ENCODE measurements at places on chromosomes 6 and 20. TPM values are rescaled to one million over a fixed set of nuclear protein-coding genes. Genes with fewer than 3 reads are reported as not detected.

- H3K27ac ChIP-seq = no peak overlapping the region
- H3K36me3 ChIP-seq = no peaks in the 10 kb centered on the region
Observed at GRCh38 chr20:25499855-25500434, 85.4 kb downstream of the NINL start.

GRCh38 chr6:117992856-117993255, 85.8 kb downstream of the SLC35F1 start:
- H3K4me3 ChIP-seq = no peak overlapping the region
- DNase-seq = no peak
- H3K27ac ChIP-seq = no peak overlapping the region
- H3K4me1 ChIP-seq = no peaks in the 10 kb centered on the region

DNA sequence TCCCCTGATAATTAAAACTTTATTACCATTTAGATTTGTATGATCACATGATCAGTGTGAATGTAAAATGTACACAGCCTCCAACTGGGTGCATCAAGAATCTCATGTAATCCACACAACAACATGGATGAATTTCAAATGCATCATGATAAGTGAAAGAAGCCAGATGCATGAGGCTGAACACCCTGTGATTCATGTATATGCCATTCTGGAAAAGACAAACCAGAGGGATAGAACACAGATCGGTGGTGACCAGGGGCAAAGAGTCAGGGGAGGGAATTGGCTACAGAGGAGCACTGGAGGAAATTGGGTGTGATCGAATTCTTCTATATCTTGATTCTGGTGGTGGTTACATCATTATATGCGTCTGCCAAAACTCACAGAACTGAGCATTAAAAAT, 170.7 kb upstream of the SLC24A3 start:
- H3K27me3 ChIP-seq = no peaks in the 10 kb centered on the region
- no peaks in the 10 kb centered on the region for H3K4me1 ChIP-seq
- no peak for DNase-seq
- H3K36me3 ChIP-seq = no peaks in the 10 kb centered on the region

DNA sequence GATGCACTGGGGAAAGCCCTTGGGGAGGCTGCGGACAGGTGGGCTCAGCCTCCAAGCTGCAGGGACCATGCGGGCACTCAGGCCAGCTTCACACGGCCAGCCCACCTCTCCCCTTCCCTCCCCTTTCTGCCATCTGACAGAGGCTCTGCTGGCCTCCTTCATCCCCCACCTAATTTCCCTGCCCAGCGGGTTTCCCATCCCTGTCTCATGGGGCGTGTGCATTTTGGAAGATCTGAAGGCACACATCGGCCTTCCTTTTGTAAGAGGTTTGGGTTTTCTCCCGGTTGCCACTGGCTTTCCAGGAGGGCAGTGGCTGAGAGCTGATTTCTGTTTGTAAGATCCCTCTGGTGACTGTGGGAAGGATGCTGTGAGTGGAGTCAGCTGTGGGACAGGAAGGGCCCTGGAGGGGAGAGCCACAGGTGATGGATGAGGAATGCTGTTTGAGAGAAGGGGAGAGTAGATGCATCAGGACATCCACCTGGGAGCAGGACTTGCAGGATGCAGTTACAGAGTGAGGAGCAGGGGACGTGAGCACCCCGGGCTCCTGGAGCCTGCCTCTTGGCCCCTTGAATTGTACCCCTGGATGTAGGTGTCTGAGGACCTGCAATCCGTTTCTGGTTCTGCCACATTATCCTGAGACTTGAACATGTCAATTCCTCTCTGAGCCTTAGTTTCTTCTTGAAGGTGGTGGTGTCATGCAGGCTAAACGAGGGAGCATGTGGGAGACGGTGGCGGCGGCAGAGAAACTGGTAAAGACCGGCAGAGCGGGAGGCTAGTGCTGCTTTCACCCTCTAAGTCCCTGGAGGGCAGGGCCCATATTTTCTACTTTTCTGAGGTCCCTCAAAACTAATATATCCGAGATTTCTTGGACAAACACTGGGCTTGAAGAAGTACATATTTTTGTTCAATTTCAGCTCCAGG, 5.9 kb upstream of the TUBB1 start:
- no peak for DNase-seq
- no peaks in the 10 kb centered on the region for H3K27me3 ChIP-seq
- H3K27ac ChIP-seq = no peak overlapping the region
- no peak overlapping the region for H3K4me3 ChIP-seq

DNA sequence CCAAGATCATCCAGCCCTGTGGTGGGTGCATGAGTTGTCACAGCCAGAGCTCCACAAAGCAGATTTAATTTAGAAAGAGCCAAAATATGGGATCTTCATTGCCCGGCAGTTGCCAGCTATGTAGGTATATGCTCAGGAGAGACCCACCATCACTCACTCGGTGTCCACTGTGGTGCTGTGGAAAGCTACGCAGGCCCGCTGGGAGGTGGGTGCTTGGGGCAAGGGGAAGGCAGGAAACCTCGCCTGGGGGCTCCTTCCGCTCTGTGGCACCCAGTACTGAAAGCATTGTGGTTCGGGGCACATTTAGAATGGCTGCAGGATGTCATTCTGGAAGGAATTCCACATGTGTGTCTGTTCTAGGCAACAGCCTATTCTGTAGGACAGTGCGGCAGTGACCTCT, 259.9 kb downstream of the TAF4 start:
- H3K36me3 ChIP-seq = no peaks in the 10 kb centered on the region
- H3K27me3 ChIP-seq = no peaks in the 10 kb centered on the region

GRCh38 chr20:20362774-20363433, 5.0 kb upstream of the INSM1 start:
- no peak overlapping the region for H3K4me3 ChIP-seq
- no peak for DNase-seq
- H3K27ac ChIP-seq = no peak overlapping the region

- no peaks in the 10 kb centered on the region for H3K36me3 ChIP-seq
- H3K4me1 ChIP-seq = no peaks in the 10 kb centered on the region
- no peak overlapping the region for H3K4me3 ChIP-seq
- no peak overlapping the region for H3K27ac ChIP-seq
Observed at GRCh38 chr20:49471397-49471796, 11.1 kb downstream of the KCNB1 start.

DNA sequence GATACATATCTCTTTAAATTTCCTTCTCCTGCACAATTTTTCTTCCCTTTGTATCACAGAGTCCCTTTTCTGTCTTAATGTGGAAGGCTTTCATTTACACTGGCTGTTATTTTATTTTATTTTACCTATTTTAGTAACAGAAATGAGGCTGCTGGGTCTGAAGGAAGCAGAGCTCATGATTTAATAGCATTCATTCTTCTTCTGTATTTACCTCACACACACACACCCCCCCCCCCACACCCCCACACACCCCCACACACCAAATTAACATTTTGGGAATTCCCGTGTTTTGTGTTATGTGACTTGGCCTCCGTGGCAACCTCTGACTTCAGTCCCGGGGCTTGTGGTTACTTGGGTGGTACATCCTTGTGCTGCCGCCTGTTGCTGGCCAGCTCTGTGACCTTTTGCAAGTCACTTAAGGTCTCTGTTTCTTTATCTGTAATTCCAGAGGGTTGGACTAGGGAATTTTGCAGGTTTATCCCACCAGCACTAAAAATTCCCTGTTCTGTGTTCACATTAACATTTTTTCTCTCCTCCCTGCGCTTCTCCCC, 108.8 kb downstream of the TIAM2 start:
- no peaks in the 10 kb centered on the region for H3K27me3 ChIP-seq
- no peaks in the 10 kb centered on the region for H3K4me1 ChIP-seq
- no peak overlapping the region for H3K27ac ChIP-seq
- DNase-seq = peak; percentile 10

- peak; percentile 29 for DNase-seq
- H3K4me1 ChIP-seq = peaks cover 72% of the 10 kb centered on the region
- H3K27ac ChIP-seq = peak overlapping the region; percentile 48
- H3K27me3 ChIP-seq = no peaks in the 10 kb centered on the region
- H3K4me3 ChIP-seq = peak overlapping the region; percentile 48
Observed at GRCh38 chr6:42367353-42368011, 84.2 kb downstream of the TRERF1 start.

DNA sequence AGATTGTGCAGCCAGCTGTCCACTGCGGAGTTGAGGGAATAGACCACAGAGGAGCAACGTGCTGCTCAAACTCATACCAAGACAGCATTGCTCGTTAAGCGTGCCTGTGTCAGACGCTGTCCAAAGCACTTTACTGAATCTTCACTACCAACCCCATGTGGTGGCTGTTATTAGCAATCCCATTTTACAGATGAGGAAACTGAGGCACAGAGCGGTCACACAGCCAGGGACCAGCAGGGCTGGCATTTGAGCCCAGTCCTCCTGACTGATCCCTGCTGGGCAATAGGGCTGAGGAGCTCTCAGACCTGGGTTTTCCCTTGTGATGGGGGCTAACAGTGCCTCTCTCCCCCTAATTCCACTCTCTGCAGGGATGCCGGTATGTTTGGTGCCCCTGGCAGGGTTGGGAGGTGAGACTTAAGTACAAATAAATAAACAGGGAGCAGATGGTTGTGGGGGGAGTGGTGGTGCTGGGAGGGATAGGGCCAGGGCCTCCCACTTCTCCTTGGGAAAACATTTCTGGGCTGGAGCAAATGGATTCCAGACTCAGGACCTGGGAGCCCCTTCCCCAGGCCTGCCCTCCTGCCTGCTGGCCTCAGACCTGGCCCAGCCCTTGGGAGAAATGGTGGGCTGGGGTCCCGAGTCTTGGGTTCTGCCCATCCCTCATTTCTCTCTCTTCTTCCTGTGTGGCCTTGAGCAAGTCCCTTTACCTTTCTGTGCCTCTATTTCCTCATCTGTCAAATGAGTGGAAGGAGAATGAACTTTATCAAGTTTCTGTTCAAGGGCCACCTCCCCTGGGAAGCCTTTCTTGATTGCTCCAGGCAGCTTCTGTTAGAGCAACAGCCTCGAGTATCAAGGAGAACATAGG, 17.7 kb downstream of the SRXN1 start:
- H3K27me3 ChIP-seq = no peaks in the 10 kb centered on the region
- H3K4me1 ChIP-seq = no peaks in the 10 kb centered on the region
- no peak overlapping the region for H3K4me3 ChIP-seq
- H3K27ac ChIP-seq = no peak overlapping the region
- DNase-seq = no peak

CGA gene
- not detected for total RNA-seq

GJA10 gene
- not detected for total RNA-seq

Data from CD4-positive, alpha-beta memory T cell (primary cell).